NCI-H1417 treated with DMSO at 0.1 percent for 48 hours (cell line): ENCODE measurements at places on chromosomes 1 and 21.

- DNase-seq = no peak
Observed at GRCh38 chr1:58857680-58858673, 74.1 kb upstream of the JUN start.

GRCh38 chr1:14367451-14367850, 231.0 kb upstream of the KAZN start:
- DNase-seq = no peak

DNA sequence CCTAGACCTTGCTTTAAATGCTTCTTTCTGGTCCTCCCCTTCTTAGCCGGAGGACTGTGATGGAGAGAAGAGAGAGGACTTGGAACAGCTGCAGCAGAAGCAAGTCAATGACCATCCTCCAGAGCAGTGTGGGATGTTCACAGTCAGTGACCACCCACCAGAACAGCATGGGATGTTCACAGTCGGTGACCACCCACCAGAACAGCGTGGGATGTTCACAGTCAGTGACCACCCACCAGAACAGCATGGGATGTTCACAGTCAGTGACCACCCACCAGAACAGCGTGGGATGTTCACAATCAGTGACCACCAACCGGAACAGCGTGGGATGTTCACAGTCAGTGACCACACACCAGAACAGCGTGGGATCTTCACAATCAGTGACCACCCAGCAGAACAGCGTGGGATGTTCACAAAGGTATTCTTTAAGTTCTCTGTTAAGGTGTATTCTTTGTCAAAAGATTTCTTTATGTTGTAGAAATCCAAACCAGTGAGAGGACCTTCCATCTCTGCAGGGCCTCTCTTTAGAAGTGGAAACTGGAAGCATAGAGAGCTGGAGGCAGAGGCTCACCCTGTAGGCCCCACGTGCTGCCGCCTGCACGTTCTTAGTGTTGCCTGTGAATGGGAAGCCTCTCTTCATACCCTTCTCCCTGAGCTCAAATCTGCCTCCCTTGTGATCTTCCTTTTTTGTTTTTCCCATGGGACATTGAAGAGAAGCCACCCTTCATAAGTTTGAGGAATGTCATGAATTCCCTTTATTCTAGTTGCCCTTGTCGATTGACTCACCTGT, 10.6 kb downstream of the PCNT start:
- DNase-seq = no peak

- no peak for DNase-seq
Observed at GRCh38 chr1:2135441-2135841, 59.1 kb downstream of the FAAP20 start.
